ENCODE measurements at places on chromosomes 2 and 18.

GRCh38 chr2:2112416-2113105 is 218.5 kb downstream of the MYT1L start:
- DNase-seq = no peak

- no peak for DNase-seq
These were observed 54.2 kb downstream of the COMMD1 start for GRCh38 chr2:61959381-61960293.

GRCh38 chr2:101521487-101521886 is 46.6 kb upstream of the RFX8 start:
- DNase-seq = no peak

DNA sequence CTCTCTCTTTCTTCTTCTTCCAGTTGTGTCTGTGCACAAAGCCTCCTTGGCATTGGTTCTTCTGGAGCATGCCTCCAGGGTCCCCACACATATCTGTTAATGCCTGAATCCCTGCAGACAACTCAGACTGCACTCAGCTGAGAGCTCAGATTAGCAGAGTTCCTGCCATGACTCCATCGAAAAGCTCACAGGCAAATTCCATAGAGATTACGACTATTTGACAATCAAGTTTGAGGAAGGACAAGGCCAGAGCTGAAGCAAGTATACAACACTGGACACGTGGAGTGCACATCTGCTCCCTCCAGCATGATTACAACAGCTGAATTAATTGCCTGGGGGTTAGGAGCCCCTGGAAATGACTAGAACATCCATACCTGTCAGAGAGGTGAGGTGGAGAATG is 190.7 kb downstream of the INSIG2 start:
- DNase-seq = no peak

- no peak for DNase-seq
These were observed 19.3 kb downstream of the SPEG start for GRCh38 chr2:219453671-219454590.

- no peak for DNase-seq
These were observed 311.6 kb downstream of the IRS1 start for GRCh38 chr2:226488034-226488433.

GRCh38 chr18:3052411-3052758 is 39.4 kb upstream of the LPIN2 start:
- no peak for DNase-seq

DNA sequence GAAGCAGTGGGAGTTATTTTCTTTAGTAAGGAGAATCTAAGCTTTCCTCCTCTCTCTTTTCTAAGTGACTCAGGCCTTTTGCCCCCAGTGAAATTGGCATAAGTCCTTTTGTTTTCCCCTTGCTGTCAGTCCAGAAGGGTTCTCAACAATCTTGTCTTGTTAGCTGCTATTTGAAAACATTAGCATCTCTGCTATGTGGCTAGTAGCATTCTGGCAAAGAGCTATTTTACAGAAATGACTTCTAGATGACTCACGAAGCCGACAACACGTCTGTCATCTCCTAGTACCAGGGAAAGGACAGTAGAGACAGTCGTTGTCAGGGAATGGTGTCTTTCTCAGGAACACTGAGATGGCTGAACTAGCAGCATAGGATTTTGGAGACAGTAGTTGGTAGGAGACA is 14.7 kb downstream of the SMARCAL1 start:
- DNase-seq = no peak

DNA sequence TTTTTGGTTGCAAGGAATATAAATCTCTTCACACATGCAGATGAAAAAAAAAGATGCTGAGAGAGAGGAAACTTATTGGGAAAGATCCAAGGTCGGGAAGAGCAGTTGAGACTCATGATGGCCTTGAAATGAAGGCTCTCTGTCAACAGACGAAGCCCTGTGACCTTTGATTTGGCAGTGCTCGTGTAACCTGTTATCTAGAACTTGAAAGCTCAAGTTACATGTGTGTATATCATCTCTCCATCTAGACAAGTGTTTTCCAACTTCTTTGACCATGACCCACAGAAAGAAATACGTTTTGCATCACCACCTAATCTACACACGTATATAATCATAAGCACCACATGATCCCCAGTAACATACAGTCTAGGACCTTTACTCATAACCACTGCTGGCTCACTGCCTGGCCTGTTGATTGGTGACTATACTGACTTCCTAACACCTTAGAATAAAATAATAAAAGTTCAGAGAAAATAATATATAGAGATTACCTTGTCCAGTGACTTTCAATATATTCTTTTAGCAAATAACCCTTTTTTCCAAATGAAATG is 319.0 kb upstream of the PKDCC start:
- no peak for DNase-seq

DNA sequence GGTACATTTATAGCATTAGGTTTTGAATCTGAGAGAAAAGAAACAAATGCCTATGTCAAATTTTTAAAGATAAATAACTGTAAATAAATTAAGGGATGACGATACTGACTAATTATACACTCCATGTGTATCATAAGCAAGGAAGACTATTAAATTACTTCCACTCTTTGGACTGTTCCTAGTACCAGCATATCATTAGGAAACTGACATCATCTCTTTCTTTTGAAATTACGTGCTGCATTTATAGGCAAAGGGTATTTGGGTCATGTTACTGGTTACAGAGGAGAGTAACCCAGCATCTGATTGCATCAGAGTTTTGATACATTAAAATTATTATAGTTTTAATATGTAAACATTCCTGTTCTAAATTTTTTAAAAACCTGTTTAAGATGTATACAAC is 309.7 kb downstream of the XIRP2 start:
- peak; percentile 4 for DNase-seq

GRCh38 chr2:134869946-134870736 is 31.7 kb downstream of the ACMSD start:
- DNase-seq = no peak

GRCh38 chr2:100119235-100119634 is 23.2 kb downstream of the AFF3 start:
- no peak for DNase-seq

DNA sequence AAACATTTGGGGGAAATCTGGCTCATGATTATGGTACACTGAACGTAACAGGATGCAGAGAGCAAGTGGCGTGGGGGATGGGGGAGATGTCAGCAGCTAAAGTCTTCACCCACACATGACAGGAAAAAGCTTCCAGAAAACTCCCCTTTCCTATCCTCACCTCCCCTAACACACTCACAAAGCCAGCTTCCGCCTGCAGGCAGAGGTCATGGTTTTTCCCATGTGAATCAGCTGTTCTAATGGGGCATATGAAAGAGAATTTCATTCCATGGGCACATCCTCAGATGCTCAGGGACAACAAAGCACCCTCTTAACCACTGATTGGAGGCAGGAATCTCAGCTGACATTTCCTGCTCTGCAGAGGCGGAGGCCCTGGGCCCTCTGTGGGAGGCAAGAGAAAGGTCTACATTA is 129.1 kb downstream of the TSN start:
- peak; percentile 51 for DNase-seq

DNA sequence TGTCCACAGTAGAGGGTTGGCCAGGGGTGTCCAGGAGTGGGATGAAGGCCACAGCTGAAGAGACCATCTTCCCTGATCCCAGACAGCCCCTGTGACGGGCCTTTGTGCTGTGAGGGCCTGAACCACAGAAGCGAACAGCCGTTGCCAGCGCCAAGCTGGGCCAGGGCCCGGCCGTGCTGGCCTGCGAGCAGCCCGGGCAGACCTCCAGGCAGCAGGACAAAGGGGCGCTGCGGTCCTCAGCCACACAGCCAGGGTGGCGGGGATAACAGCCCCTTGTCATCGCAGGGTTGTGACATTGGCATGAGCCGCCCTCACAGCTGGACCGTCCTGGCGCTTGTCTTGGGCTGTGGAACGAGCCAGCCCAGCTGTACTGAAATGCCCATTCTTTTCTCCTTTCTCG is 161.1 kb downstream of the FAM210A start:
- DNase-seq = no peak

- peak; percentile 59 for DNase-seq
These were observed 842 bp upstream of the CKAP2L start for GRCh38 chr2:112765251-112765650.

- no peak for DNase-seq
These were observed 92.0 kb upstream of the BCL2L11 start for GRCh38 chr2:111028720-111029119.

DNA sequence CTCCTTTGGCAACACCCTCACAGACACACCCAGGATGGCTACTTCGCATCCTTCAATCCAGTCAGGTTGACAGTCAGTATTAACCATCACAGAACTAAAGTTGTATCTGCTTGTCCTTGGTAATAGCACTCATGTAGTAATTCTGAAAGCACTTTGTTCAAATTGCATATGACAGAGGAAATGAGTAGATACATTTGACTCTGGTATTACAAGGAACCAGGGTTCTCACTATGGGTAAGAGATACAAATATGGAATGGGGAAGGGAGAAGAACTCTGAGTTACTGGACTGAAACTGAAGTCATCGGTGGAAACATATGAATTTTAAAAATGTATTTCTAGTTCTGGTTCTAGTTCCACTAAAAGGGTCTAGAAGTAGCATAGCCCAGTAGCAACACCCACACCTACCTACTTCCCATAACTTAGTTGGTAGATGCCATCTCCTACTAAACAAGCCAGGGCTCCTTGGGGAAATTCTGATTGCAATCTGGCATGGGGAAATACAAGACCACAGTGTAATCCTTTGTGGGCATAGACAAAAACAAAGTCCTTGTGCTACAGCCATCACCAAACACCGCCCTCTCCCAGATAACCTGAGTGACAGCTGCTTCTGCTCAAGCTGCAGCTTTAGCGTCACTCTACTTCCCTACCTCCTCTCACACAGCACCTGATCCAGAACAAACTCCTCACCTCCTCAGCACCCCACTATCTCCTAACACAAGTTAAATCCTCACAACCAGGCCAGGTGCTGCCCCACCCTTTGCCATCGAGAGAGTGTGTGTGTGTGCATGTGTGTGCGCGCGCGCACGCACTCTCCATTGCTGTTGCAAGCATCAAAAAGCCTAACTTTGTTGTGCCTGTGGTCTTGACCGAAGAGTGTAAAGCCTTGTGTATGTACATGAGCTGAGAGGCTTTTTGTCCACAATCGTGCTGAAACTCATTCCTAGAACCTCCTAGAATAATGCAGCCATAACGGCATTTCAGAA is 31.4 kb upstream of the CD226 start:
- DNase-seq = no peak

DNA sequence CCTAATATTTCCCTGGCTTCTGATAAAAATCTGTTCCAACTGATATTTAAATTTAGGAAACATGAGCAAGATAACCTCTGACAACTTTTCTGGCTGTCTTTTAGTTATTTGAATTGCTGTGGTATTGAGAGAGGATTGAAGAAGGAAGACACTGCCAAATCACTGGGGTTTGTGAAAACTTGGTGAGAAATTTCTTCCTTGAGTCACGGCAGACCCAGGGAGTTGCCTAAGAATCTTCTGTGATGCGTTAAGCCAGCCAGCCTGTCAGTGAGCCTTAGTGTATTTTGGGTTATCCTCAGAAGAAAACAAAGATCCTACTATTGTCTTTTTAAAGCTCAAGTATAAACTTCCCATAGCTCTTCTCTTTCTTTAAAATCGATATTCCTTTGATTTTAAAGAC is 17.5 kb upstream of the DOK6 start:
- no peak for DNase-seq

- peak; percentile 60 for DNase-seq
These were observed 250.6 kb downstream of the EIPR1 start for GRCh38 chr2:3126911-3127621.

GRCh38 chr2:101400506-101401325 is 13.4 kb upstream of the CREG2 start:
- no peak for DNase-seq

- DNase-seq = no peak
These were observed 81.6 kb downstream of the CIB4 start for GRCh38 chr2:26559556-26559955.

- DNase-seq = peak; percentile 94
These were observed 633 bp upstream of the RNF152 start for GRCh38 chr18:61893309-61893970.

- no peak for DNase-seq
These were observed 33.1 kb downstream of the RBFA start for GRCh38 chr18:80067321-80067720.

DNA sequence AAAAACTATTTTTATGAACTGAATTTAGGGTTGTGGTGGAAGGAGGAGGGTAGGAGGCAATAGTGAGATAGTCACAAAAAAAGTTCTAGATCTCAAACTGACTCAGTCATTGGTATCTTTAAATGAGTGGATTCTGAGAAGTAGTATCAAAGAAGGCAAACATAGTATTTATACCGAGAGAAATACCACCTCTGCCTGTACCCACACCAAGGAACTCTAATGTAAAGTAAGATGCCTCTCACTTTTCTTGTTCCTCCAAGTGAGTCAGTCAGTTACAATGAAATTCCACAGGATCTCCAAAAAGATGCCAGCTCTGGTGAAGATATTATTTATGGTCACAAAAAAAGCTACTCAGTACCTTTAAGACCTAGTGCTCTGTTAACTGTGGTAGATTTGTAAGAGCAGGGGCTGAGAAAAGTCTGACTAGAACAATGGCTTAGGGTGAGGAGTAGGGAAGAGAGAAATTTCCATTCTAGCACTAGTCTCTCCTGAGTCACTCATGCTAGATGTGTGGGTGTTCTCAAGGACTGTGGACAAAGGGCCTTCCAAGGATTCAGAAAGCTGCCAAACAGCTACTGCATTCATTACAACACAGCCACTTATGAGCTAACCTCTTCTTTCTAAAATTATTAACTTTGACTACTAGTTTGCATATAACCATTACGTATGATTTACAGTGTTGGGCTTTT is 36.3 kb downstream of the YWHAQ start:
- DNase-seq = no peak

- DNase-seq = no peak
These were observed 3.2 kb downstream of the GALNT1 start for GRCh38 chr18:35584735-35585134.

GRCh38 chr2:206764673-206765241 is 371 bp downstream of the MDH1B start:
- DNase-seq = no peak

- DNase-seq = no peak
These were observed 10.2 kb upstream of the INPP4A start for GRCh38 chr2:98434492-98434891.

DNA sequence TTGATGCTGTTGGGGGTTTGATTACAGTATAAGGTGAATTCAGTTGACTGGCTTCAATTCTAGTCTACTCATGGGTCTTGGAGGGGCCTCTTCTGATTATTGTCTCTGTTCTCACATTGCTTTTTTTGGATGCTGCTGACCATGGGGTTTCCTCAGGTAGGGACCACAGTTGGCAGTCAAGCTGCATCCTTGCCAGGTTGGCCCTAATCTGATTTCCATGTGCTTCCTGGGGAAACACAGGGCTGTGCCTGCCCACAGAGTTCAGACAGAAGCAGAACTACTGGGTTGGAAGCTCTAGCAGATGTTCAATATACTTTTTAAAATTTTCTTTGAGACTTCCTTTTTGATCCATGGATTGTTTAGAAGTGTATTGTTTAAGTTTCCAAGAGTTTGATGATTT is 227.3 kb downstream of the XIRP2 start:
- no peak for DNase-seq

DNA sequence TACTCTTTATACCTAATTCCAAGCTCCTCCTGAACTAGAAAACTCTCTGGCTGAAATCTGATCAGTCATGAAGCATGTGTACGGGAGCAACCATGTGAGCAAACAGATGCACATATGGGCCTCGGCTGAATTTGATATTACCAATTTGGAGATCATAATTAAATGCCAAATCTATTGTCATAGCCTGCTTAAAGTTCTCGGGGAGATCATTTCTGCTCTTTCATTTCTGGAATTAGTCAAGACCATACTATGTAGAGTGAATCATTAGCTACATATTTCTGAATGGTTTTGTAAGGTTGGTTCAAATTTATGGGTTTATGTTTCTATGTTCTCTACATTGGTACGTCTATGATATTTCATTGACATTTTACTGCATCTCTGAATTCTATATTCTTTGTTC is 205.5 kb downstream of the UBE2E3 start:
- DNase-seq = no peak

- DNase-seq = no peak
These were observed 889.5 kb upstream of the NXPH2 start for GRCh38 chr2:139669675-139670074.
